NCI-H1417 treated with DMSO at 0.1 percent for 48 hours (cell line): ENCODE measurements at places on chromosomes 6 and 20.

- no peak for DNase-seq
Observed at GRCh38 chr6:56003616-56004015, 128.2 kb upstream of the BMP5 start.

DNA sequence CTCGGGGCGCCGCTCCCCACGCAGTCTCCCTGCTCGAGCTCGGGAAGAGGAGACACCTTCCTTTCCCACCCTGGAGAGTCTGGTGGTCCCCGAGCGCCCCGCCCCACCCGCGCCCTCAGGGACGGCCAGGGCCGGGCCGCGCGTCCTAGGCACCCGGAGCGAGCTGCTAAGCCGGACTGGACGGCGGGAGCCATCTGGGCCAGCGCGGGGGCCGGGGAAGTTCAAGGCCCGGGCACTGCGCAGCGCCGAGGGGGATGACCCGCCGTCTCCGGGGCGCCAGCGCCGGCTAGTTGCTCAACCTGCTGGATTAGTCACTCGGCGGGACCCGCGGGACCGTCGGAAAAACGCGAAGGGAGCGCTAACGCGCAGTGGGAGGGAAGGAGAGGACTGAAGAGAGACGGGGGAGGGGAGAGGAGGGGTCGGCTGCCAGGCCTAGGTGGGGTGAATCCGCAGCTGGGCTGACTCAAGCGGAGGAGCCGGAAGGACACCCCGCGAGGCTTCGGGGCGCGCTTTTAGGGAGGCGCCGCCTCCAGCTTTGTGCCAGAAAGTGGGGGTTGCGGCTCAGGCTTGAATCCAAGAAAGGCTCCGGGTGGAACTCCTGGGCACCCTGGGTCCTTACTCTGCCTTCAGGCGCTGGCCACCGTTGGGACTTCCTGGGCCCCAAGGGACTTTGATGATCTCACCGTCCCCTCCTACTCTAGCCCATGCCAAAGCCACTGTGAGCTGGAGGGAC is 75.7 kb upstream of the FOXP4 start:
- DNase-seq: no peak

GRCh38 chr6:110898111-110898510 is 23.5 kb downstream of the AMD1 start:
- no peak for DNase-seq

DNA sequence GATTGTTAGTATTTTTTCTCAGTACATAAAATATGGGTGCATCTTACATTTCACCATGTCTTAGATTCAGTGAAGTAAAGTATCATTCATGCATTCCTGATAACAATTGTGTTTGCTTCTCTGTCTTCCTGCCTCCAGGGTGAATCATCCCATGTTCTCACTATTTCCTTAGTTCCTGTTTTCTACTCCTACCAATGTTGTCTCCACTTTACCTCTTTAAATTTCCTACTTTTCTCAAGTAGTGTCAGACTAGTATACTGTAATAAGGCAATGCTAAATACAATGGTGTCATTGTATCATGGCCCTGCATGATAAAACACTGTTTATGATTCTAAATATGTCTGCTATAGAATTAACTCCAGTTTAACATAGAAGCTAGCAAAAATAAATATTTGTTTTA is 37.4 kb upstream of the GABRR1 start:
- DNase-seq: no peak

GRCh38 chr20:6355754-6356451 is 233.1 kb upstream of the FERMT1 start:
- no peak for DNase-seq
